Activated CD8-positive, alpha-beta memory T cell treated with anti-CD3 and anti-CD28 coated beads for 1 hour (primary cell): ENCODE measurements at places on chromosomes 11 and 22.

- no peak for DNase-seq
These were observed 35.3 kb upstream of the ARHGAP20 start for GRCh38 chr11:110747531-110747930.

- DNase-seq, result peak; percentile 58
These were observed at the start of gene TRIOBP for GRCh38 chr22:37696657-37697537. TSS of gene TRIOBP (plus strand) at chr22:37697048. CDS start at chr22:37701366, 4,318 bp downstream.

DNA sequence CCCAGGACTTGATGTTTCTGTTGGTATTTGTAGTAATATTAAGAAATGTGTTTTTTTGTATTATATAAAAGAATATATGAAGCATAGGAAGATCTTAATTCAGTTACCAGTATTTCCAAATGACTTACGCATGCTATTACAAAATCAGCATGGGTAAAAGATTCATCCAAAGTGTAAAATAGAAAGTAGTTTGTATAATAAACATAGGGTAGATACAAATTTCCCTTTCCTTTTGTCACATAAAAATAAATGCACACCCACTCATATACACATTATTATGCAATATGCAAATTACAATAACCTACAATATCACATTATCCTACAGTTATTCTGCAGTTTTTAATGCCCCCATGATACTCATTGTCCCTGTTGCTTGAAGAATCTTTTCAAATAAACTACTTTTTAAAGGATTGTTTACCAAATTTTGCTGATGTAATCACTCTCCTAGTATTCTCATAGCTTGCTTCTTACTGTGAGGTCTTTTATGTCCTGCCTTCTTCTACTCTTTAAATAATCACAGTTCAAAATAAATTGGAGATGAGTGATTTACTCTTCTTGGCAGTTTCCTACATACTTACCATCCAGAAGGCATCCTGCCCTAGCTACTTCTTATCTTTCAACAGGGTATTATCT is 244.0 kb downstream of the CASP12 start:
- no peak for DNase-seq

DNA sequence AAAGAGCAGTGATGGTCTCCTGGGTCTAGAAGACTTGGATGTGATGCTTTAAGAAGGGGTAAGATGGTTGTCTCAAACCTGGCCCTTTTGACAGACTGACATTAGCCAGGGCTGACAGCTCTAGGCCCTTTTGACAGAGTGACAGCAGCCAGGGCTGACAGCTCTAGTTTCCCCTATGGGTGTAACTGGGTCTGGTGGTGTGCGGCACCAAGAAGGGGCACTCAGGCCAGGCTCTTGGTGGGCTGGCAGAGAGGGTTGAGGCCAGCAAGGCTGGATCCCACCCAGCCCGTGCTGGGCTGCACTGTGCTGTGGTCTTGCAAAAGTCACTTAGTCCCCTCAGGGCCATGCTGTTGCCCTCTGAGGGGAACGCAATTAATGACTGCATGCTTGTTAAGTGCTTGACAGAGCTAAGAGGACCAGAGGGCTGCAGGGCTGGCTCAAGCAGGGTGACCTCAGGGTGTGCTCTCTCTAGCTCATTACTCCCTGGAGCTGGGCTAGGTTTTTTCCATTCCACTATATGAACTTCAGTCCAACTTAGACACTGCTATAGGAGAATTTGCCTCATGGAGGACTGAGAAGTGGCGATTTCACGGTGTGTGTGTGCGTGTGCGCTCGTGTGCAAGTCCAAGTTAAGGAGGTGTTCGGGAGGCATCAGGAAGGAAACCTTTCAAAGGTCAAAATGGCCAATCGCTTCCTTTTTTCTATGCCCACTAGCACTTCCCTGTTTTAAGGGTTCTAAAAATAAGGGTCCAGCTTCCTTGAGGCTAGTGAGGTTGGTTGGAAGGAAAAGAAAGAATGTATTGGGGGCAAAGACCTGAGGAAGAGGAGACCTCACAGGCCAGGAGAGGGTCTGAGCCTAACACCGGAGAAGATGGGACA is 4.4 kb downstream of the UBASH3B start:
- DNase-seq, result no peak

GRCh38 chr11:100855466-100856067 is 168.5 kb downstream of the ARHGAP42 start:
- DNase-seq, result no peak

GRCh38 chr11:3109434-3109833 is 52.2 kb upstream of the CARS1 start:
- DNase-seq, result no peak

- DNase-seq, result no peak
These were observed 139.1 kb downstream of the SLC17A6 start for GRCh38 chr11:22477312-22477711.

DNA sequence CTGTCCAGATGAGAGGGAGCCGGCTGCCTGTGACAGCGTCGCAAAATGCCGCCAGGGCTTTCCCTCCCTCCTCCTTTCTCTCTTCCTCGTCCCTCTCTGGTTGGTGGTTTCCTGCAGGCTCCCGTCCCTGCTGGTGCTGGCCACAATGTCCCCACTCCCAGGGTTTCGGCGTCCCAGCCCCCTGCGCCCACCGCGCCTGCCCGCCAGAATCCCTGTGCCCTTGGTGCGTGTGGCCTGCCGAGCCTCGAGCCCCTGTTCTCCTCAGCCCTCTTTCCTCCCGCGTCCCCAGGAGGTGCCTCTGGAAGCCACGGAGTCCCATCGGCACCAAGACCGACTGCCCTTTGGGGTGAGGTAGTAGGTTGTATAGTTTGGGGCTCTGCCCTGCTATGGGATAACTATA is 37.9 kb upstream of the PPARA start:
- no peak for DNase-seq

GRCh38 chr22:44698531-44699421 is 3.2 kb upstream of the PRR5 start:
- no peak for DNase-seq

- no peak for DNase-seq
These were observed 122.0 kb downstream of the SLC17A6 start for GRCh38 chr11:22460181-22460580.

DNA sequence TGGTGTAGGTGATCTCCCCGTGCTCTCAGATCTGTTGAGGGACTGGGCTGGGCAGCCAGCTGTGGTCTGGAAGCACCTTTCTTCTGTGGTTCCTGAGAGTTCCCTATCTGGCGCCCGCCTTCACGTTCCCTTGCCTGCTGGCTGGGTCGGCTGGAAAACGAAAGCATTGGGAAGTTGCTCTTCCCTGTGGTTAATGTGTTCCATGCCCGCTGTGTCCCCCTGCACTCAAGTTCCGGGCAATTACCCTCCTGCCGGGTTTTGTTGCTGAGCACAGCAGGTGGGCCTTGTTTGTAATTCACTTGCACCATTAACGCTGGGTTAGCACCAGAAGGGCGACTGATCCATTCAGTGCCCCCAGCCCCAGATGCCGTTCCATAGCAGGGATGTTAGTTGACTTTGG is 134.1 kb downstream of the GRIK4 start:
- no peak for DNase-seq

- no peak for DNase-seq
These were observed 870.3 kb downstream of the TBC1D22A start for GRCh38 chr22:47632701-47633100.

DNA sequence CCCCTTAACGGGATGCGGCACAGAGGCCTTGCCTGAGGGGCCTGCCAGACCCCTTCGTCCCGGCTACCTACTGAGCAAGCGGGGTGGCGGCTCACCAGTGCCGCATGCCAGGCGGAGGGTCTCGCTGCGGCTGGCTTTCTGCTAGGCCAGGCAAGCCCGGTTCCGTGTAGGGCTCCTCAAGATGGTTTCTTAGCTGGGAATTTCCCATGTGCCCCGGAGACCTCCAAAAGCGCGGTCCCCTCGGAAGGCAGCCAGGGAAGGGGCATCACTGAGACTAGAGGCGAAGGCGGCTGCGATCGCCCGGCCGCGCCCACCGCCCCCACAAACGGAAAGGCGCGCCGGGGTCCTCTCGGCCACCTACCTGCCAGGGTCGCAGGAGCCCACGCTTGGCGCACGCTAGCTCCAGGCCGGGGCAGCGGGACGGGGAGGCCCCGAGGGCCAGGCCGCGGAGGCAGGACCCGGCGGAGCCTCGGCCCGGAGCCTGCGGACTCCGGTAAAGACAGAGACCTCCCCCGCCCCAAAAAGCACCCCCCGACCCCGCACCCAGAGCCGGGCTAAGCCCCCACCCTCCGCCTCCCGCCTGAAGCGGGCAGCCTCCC is 23.8 kb downstream of the MICAL3 start:
- no peak for DNase-seq

DNA sequence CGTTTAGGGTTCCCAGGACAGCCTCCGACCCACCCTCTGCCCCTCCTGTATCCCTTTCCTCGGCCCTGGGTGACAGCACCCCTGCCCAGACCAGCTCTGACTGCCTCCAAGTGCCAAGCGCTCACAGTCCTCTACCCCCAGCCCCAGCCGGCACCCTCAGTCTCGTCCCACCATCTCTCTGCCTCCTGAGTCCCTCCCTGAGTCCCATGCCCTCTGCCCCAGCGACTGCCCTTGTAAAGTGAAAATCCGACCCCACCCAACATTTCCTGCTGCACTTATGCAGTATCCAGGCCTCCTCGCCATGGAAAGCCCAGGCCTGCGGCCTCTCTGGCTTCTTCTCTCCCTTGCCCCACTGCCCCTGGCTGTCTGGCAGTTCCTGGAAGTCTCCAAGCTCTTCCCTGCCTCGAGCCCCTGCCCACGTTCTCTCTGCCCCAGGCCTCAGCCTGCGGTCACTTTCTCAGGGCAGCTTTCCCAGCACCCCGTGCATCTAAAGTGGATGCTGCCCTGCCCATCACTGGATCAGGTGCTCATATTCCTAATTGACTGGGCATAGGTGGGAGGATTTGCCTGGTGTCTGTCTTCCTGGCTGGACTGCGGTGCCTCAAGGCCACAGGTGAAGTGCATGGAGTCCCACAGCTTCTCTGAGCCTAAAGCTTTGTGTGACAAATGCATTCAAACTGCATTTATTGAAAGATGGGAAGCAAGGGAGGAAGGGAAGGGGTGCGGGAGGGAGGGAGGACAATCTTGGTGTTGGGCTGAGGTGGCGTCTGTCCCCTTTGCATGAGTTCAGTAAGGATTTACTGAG is 17.7 kb upstream of the IL2RB start:
- DNase-seq, result no peak

DNA sequence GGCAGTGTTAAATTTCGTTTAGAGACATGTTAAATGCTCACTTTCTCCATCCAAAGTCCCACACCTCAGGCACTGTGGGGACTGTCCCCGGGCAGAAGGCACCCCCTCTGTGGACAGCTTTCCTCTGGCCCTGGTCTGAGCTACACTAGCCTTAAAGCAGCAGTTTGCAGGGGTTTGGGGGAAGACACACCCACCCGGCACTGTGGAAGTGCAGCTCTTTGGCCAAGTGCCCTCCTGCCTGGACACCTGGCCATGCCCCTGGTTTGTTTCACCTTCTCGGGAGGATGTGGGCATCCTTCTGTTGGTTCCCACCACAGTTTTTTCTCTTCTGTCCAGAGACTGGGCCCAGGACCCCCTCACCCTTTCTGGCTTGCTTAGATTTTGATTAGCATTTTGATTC is 1254.7 kb downstream of the BRD1 start:
- DNase-seq, result no peak

DNA sequence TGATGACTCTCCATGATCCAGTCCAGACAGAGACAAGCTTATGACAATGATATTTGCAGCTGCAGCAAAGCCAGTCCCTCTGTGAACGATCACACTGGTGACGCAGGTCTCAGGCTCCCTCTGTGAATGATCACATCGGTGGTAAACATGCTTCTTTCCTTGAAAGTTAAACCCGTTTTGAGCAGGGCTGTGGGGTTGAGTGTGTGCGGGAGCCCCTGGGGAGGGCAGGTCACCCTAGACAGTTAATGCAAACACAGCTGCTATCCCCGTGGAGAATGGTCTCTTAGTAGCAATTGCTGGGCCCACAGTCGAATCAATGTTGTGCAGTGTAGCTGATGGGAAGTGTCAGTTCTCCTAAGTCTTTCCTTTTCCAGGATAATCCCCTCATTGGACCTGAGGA is 71.0 kb upstream of the KIRREL3 start:
- no peak for DNase-seq

DNA sequence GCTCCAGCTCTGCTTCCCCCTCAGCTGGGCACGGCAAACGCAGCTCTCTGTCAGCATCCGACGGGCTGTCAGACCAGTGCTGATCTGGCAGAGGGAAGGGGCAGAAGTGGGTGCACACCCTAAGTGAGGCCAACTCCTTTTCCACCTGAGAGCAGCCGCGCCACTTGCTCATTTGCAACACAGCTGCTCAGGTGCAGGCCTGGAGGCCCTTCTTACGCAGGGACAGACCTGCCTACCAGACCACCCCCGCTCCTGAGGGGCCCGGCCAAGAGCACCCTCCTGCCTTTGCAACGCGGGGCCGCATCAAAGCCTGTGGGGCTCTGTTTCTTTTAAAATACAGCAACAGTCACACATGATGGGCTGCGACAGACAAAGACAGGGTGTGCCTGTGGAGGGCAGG is 47.8 kb upstream of the BID start:
- DNase-seq, result no peak

- DNase-seq, result no peak
These were observed 112.2 kb downstream of the MTNR1B start for GRCh38 chr11:93081694-93082093.

DNA sequence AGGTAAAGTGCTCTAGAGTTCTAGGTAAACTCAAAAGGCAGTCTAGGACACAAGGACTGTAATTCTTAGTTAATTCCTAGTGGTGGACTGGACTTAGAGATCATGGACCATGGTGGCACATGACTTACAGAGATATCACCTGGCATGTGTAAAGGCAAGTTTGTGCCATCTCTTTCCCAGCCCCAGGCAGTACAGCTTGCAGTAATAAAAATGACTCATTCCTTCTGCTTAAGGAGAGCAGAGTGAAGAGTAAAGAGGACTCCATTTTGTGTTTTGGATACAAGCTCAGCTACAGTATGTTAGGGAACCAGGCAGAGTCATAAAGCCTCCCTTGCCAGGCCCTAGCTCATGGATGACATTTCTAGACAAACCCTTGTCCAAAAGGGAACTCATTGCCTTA is 629.9 kb downstream of the JRKL start:
- no peak for DNase-seq

DNA sequence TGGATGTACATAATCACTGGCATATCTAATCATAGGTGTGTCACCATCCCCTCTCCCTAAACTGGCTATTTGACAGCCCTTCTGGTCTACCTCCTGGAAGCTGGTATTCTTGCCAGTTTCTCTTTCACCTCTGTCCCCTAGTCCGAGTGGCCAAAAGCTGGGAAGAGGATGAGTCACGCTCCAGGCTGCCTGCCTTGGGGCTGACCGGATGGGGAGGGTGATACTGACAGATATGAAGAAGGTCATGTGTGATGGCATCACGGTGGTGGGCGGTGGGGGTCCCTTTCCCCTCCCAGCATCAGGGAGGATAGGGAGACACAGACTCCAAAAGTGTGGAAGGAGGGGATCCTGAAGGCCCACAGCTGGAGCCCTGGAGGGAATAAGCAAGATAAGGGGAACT is 4.8 kb downstream of the OAF start:
- DNase-seq, result no peak

GRCh38 chr11:76834151-76834550 is 26.6 kb upstream of the ACER3 start:
- DNase-seq, result no peak

GRCh38 chr22:40855979-40856512 is 393 bp downstream of the ST13 start:
- DNase-seq, result no peak

GRCh38 chr22:31244943-31245451 is 32.9 kb downstream of the LIMK2 start:
- no peak for DNase-seq

- DNase-seq, result no peak
These were observed 9.2 kb upstream of the STT3A start for GRCh38 chr11:125583496-125583895.

- DNase-seq, result no peak
These were observed 53.7 kb upstream of the E2F8 start for GRCh38 chr11:19294444-19294843.

GRCh38 chr11:131331546-131331945 is 38.9 kb upstream of the NTM start:
- no peak for DNase-seq

GRCh38 chr22:35480627-35481550 is 59.7 kb upstream of the RASD2 start:
- no peak for DNase-seq
